ENCODE measurements at places on chromosomes 5 and 9. TPM values are rescaled to one million over a fixed set of nuclear protein-coding genes. Genes with fewer than 3 reads are reported as not detected.

DNA sequence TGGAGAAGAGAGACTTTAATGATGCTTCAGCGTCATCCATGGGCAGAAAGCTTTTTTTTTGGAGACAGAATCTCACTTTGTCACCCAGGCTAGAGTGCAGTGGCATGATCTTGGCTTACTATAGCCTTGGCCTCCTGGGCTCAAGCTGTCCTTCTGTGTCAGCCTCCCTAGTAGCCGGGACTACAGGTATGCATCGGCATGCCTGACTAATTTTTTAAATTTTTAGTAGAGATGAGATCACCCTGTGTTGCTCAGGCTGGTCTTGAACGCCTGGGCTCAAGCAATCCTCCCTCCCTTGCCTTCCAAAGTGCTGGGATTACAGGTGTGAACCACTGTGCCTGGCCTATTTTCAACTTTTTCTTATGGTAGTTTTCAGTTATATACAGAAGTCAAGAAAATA is 23.2 kb downstream of the SPIN1 start:
- DNase-seq = no peak
- no peak overlapping the region for H3K27ac ChIP-seq
- H3K4me3 ChIP-seq = no peak overlapping the region
- no peaks in the 10 kb centered on the region for H3K27me3 ChIP-seq
- no peaks in the 10 kb centered on the region for H3K4me1 ChIP-seq

GRCh38 chr5:13780081-13780480 is 164.4 kb downstream of the DNAH5 start:
- H3K4me3 ChIP-seq = no peak overlapping the region
- no peak for DNase-seq
- H3K36me3 ChIP-seq = no peaks in the 10 kb centered on the region
- H3K27ac ChIP-seq = no peak overlapping the region
- H3K27me3 ChIP-seq = no peaks in the 10 kb centered on the region

GRCh38 chr5:177302354-177303110 is 987 bp downstream of the RAB24 start:
- H3K4me3 ChIP-seq = peak overlapping the region; percentile 84
- peaks cover 50% of the 10 kb centered on the region for H3K4me1 ChIP-seq
- peak; percentile 64 for DNase-seq
- H3K36me3 ChIP-seq = no peaks in the 10 kb centered on the region

MARCOL gene
- not detected for total RNA-seq

OR1N2 gene
- not detected for total RNA-seq

IL4 gene
- total RNA-seq = not detected

TAF11L2 gene
- not detected for total RNA-seq

DNA sequence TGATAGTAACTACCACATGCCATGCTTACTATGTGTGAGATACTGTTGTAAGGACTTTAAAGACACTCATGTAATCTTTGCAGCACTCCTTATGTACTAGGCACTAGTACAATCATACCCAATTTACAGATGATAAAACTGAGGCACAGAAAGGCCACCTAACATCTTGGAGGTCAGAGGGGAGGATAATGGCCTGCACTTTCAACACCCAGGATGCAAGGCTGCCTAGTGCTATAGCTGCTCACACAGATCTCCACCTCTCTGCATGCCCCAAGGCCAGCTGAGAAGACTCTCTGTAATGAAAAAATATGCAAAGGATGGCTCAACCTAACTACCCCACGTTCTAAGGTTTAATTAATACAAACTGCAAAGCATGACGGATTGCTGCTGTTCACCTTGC is 57.2 kb downstream of the GNAQ start:
- H3K36me3 ChIP-seq = no peaks in the 10 kb centered on the region
- no peak overlapping the region for H3K27ac ChIP-seq
- H3K27me3 ChIP-seq = no peaks in the 10 kb centered on the region

GRCh38 chr5:153629027-153629895 is 138.8 kb downstream of the GRIA1 start:
- H3K27ac ChIP-seq = peak overlapping the region; percentile 3
- no peak for DNase-seq
- no peaks in the 10 kb centered on the region for H3K4me1 ChIP-seq

DNA sequence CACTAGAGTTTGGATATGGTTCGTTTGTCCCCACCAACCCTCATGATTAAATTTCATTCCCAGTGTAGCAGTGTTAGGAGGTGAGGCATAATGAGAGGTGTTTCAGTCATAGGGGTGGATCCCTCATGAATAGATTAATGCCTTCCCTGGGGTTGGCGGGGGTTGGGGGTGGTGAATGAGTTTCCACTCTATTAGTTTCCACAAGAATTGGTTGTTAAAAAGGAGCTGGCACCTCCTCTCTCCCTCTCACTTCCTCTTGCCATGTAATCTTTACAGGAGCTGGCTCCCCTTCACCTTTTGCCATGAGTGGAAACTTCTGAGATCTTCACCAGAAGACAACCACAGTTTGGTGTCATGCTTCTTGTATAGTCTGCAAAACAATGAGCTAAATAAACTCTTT is 333.7 kb downstream of the ENC1 start:
- H3K27me3 ChIP-seq = no peaks in the 10 kb centered on the region
- no peak for DNase-seq
- H3K4me1 ChIP-seq = no peaks in the 10 kb centered on the region
- no peaks in the 10 kb centered on the region for H3K36me3 ChIP-seq

GRCh38 chr9:133645021-133645765 is 9.0 kb downstream of the DBH start:
- no peak for DNase-seq
- H3K4me3 ChIP-seq = no peak overlapping the region
- H3K27me3 ChIP-seq = peaks cover 16% of the 10 kb centered on the region
- no peaks in the 10 kb centered on the region for H3K36me3 ChIP-seq
- no peaks in the 10 kb centered on the region for H3K4me1 ChIP-seq

GRCh38 chr9:113223963-113224362 is 2.6 kb downstream of the SLC31A1 start:
- H3K4me3 ChIP-seq = no peak overlapping the region
- no peaks in the 10 kb centered on the region for H3K27me3 ChIP-seq
- DNase-seq = no peak
- H3K36me3 ChIP-seq = no peaks in the 10 kb centered on the region
- H3K4me1 ChIP-seq = peaks cover 35% of the 10 kb centered on the region

IPO11 gene
- total RNA-seq = 20.9 TPM

GRCh38 chr5:168117469-168117868 is 174.0 kb upstream of the WWC1 start:
- no peak overlapping the region for H3K4me3 ChIP-seq
- DNase-seq = no peak
- H3K4me1 ChIP-seq = no peaks in the 10 kb centered on the region
- H3K27ac ChIP-seq = no peak overlapping the region
- H3K36me3 ChIP-seq = no peaks in the 10 kb centered on the region

All from sigmoid colon (tissue), 7 donors.